ENCODE measurements at places on chromosomes 2 and 18.

DNA sequence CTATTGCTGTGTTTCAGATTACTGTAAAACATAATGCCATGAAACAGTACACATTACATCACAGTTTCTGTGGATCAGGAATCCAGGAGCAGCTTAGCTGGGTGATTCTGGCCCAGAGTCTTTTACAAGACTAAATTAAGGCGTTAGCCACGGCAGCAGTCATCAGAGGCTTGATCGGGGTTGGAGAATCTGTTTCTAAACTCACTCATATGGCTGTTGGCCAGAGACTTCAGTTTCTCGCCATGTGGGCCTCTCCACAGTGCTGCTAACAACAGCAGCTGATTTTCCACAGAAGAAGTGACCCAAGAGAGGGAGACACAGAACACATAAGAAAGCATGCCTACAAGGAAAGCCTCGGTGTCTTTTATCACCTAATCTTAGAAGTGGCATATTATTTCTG is 89.2 kb upstream of the MYO3B start:
- DNase-seq = no peak

DNA sequence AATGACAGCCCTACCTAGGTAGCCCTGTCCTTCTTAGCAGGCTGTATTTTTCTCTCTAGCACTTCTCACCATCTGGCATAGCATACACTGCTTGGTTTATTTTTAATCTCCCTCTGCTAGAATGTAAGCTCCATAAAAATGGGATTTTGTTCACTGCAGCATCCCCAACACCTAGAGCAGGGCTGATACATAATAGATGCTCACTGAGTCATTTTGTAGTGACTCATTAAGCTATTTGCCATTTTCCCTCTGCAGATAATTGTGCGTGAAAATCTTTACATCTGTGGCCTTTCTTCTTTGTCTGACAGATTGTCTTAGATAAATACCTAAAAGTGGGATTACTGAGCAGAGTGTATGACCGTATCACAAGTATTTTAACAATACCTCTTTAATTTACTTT is 82.5 kb downstream of the CERS6 start:
- no peak for DNase-seq

GRCh38 chr2:238159661-238160205 is 963 bp downstream of the ERFE start:
- DNase-seq = no peak

DNA sequence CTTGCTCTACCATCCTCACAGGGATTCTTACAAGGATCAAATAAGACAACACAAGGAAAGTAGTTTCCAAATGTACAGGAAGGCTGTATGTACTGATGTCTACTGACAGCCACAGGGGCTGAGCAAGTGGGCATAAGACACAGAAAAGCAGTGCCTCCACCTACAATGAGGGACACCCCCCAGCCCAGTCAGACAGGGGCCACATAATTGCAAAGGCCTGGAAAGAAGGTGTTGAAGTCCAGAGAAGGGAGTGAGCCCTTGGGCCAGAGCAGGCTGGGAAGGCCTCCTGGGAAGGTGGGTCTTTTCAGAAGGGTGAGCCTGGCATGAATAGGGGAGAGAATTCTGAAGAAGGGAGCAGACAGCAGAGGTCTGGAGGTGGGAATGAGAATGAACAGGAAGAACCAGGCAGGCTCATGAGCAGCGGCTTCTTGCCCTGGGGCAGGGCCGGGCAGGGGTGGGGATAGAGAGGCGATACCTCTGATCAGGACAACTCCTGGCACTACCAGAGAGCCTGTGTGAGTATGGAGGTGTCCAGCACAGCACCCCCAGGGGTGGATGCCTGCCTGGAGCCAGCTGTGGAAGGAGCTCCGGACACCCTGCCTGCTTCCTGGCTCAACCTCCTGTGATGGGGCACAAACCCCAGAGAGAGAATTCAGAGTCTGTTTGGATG is 30.1 kb downstream of the HS1BP3 start:
- DNase-seq = no peak

DNA sequence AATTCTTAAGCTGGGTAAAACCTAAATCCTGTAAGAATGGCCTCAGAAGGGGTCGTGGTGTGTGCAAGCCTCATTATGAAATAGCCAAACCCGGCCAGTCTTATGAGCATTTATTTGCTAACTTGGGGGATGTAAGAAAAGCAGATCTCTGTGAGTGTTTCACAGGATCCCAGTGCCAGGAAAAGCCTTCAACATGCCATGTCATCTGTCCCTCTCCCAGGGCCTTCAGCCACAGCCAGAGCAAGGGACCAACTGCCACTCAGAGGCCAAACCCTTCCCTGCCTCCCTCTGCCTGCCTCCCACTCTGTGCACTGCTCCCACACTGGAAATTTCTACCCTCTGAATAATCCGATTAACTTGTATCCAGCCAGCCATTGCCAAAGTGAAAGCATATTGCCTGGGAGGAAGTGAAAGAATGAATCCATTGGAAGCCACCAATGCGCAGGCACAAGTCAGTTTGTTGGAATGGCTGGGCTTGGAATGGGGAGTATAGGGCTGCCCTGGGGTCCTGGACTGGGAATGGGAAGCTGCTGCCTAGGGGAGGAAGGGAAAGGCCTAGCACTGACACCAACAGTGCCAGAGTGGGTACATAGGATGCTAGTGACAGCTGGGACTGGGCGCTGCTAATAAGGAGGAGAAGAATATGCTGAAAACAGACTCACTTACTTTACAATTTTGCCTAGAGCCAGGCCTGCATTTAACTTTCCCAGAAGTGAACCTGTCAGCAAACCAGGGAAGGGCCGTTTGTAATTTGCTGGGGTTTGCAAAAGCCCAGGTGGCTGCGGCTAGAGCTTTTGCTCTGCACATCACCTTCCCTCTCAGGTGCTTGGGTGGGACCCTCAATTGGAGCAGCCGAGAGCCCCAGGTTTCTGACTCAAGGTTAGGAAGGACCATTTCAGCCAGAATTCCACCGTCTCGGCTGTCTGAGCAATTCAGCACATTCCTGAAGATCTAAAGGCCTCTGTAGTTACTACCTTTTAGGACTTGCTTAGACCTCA is 146.6 kb upstream of the NCK2 start:
- no peak for DNase-seq

DNA sequence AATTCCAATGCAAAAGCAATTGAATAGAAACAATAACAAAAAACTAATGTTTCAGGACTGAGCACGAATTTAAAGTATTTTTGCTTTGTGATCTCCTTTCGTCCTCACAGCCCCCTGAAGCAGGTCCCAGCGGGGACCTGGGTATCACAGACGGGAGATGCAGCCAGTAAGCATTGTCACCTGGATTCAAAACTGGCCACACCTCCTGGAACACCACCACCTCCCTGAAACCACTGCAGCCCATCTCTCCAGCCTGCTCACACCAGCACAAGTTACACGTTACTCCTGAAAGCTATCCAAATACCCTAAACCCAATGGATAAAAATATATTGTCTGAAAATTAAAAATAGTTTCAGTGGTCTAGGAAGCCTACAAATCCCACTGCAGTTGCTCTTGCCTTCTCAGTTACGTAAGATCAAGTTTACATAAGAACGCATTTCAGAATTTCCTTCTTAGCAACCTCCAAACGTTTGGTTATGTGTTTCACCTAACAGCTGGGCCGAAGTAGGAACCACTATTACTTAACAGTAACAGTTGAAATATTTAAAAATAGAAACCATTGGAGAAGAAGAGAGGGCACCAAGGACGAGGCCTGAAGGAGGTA is 178.0 kb downstream of the HDAC4 start:
- DNase-seq = no peak

GRCh38 chr2:9356261-9356660 is 67.1 kb downstream of the ITGB1BP1 start:
- no peak for DNase-seq

- no peak for DNase-seq
Observed at GRCh38 chr18:11885278-11885947, 22.7 kb downstream of the MPPE1 start.

All from SK-N-MC (cell line).